ENCODE measurements at places on chromosomes 11 and 22.

DNA sequence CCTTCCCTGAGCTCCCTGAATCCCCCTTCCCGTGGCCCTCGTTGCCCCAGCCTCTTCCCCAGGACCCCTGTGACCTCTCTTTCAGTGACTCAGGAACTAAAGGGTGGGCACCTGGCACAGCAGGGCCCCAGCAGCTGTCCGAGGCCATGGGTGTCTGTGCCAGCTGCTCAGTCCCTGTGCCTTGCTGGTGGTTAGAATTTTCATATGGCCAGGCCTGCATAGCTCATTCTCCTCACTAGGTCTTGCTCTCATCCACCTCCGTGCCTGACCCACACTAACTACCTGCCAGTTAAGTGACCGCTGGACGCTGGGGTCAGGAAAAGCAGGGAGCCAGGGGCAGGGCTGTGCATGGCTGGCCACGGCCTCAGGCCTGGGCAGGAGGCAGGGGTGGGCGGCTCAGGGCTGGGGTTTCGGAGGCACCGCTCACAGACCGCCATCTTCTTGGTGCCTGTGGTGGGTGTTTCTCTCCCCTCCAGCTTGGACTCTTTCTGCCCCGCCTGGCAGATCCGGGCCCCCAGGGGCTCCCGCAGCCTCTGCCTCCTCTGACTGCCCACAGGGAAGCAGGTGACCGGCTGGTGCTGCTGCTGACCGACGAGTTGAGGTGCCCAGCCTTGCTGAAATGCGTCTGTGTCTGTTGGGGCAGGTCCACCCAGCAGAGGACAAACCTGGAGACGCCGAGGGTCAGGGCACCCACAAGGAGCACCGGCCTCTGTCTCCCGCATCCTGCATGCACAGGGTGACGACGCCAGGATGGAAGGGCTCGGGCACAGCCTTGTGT lies 20.3 kb downstream of the MRGPRD start:
- no peak for DNase-seq

DNA sequence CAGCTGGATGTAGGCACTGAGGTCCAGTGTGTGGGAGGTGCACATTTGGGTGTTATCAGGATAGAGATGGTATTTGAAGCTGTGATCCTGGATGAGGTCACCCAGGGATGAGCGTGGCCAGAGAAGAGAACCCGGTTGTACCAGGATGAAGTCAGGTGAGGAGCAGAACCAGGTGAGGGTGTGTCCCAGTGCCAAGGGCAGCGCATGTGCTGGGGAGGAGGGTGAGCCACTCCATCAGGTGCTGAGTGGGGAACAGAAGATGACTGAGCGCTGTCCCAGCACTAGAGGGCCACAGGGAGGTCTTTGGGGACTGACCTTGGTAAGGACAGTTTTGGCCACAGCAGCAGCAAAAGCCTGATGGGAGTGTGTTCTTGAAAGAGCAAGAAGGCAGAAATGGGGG lies 2.7 kb downstream of the ARL2 start:
- no peak for DNase-seq

DNA sequence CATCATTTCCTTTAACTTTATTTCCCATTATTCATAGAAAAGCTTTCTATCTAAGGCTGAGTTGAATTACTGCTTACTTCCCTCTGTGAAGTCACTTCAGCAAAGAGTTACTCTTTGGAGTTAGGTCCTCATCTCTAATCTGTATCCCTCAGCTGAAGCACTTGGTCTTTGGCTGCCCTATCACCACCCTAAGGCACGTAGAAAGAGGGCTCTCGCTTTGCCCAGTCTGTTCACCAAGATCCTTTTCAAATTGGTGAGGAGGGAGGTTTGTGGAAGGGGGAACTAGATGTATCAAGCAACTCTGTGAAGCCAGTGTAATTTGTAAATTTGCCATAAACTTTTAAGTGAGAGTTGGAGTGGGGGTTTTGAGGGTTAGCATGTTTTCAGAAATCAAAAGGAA lies 43.4 kb downstream of the PAX6 start:
- no peak for DNase-seq

GRCh38 chr11:45922425-45923082 lies at the start of gene LARGE2:
TSS of gene LARGE2 (plus strand) at chr11:45922656. CDS start at chr11:45922883, 227 bp downstream.
- no peak for DNase-seq

DNA sequence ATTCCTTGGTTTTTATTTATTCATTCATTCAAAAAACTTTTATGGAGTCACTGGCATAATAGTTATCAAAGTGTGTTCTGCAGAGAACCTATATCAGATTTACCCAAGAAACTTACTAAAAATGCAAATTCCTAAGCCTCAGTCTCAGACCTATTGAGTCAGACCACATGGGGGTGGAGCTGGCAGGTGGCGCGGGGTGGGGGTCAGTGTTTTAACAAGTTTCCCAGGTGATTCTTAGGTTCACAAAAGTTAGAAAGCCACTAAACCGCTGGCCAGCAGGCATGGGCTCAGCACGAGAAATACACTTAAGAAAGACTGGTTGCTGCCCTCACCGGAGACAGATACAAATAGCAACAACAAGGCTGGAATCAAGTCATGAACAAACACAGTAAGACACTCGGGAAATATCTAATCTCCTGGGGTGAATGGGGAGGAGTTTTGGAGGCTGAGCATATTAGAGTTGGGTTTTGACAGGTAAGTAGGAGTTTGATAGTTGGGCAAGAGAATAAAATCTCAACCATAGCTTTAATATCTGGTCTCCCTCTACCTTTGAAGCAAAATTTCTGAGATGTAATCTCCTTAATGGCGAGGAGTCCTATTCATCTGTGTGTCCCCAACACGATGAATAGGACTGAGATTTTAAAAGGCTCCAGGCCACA lies 167.5 kb upstream of the NECTIN1 start:
- DNase-seq = no peak

GRCh38 chr11:10797531-10797930 lies 11.2 kb downstream of the EIF4G2 start:
- no peak for DNase-seq
